ENCODE measurements at places on chromosomes 11 and 22. TPM values are rescaled to one million over a fixed set of nuclear protein-coding genes. Genes with fewer than 3 reads are reported as not detected.

Gene GSTT2B
- total RNA-seq = not detected

Gene MS4A2
- total RNA-seq = not detected

Gene SEC14L6
- total RNA-seq = not detected

Gene DDTL
- total RNA-seq = 3.3 TPM

Gene CARNS1
- 1.2 TPM for total RNA-seq

Gene SYCE3
- total RNA-seq = 0.87 TPM

Gene GGT5
- total RNA-seq = 0.10 TPM

Gene FXYD6
- not detected for total RNA-seq

Gene OR8G1
- total RNA-seq = not detected

Gene OR52E8
- total RNA-seq = not detected

Gene TMEM45B
- 0.84 TPM for total RNA-seq

Gene VWCE
- total RNA-seq = 1.7 TPM

Gene BEST1
- not detected for total RNA-seq

Gene DENND6B
- 3.6 TPM for total RNA-seq

Gene ART1
- not detected for total RNA-seq

Gene CD3G
- 264 TPM for total RNA-seq

Gene MLC1
- total RNA-seq = 0.25 TPM

Gene BTBD18
- total RNA-seq = not detected

Gene C22orf23
- total RNA-seq = not detected

Gene OR52H1
- not detected for total RNA-seq
